ENCODE measurements at places on chromosomes 12 and 14.

GRCh38 chr14:89137526-89138163 lies 279.4 kb downstream of the FOXN3 start:
- DNase-seq, result no peak

DNA sequence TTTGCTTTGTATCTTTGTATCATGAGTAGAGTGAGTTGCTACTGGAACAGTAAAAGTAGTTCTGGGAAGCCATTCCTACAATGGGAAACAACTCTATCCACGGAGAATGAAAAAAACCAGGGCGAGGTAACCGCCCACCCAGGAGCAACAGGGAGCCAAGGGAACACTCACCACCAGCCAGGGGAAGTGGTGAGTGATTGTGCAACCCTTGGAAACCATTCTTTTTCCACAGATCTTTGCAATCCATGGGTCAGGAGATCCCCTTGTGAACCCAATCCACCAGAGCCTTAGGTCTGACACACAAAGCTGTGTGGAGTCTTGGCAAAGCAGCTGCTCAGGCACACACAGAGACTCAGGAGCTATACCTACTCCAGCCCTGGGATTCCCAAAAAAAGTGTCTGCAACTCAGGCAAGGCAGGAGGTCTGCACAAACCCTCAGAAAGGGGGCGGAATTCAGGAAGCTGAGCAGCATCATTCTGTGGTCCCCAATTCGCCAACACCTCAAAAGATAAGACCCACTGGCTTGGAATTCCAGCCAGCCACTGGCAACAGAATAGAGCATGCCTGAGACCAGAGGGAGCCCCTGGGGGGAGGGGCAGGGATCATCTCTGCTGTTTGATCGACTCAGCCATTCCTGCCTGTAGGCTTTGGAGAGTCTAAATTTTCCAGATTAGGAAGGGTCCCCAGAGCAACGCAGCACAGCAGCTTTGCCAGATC lies 52.1 kb upstream of the PPFIA2 start:
- DNase-seq, result peak; percentile 40

DNA sequence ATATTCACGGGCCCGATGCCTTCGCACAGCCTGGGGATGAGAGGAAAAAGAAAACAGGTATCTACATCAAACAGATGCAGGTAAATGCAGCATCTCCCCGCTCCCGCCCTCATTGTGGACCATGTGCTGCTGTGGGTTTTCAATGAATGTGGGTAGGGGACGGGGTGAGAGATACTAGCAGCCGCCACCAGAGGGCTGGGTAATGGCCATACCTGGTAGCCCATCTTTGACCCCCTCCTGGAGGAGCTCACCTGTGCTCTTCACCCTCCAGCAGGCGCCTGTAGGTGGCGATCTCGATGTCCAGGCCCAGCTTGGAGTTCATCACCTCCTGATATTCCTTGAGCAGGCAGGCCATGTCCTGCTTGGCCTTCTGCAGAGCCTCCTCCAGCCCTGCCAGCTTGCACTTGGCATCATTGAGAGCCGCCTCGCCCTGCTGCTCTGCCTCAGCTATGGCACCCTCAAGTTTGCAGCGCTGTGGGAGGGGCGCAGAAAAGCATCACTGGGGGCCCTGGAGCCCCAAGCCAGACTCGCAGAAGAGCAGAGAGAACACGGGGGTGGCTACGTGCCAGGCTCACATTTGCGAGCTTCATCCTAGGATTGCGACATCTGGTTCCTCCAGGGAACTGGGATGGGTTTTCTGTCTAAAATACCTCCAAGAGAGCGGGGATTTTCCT lies 10.2 kb downstream of the KRT82 start:
- DNase-seq, result peak; percentile 92

DNA sequence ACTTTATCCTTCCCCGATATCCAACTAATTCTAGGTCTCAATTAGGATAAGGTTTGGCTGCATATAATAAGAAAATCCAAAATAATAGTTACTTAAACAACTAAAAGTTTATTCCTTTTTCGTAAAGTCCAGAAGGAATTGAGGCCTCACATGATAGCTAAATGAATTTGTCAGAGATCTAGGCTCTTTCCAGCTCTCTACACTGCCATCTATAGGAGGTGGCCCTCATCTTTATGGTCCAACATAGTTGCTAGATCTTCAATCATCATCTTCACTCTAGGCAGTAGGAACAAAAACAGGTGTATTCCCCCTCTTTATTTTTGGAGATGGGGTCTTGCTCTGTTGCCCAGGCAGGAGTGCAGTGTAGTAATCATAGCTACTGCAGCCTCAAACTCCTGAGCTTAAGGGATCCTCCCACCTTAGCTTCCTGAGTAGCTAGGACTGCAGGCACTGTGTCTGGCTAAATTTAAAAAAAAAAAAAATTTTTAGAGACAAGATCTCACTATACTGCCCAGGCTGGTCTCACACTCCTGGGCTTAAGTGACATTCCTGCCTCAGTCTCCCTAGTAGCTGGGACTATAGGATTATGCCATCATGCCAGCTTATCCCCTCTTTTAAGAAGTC lies 46.5 kb upstream of the SAV1 start:
- DNase-seq, result no peak

DNA sequence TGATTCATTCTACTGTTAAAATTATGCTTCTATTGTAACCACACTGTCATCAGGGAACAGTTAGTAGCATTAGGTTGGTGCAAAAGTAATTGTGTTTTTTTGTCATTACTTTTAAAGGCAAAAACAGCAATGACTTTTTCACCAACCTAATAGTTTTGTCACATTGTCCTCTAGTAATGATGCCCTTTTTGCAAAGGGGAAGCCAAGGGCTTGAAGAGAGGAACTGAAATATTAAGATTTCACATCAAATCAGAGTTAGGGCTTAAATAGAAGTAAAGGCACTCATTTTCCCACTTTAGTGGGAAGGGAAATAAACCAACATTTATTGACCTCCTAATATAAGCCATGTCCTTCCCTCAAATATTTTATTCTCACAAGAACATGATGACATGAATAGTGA lies 273.7 kb downstream of the NRXN3 start:
- DNase-seq, result no peak
